ENCODE measurements at places on chromosomes 7 and 10.

GRCh38 chr10:126611303-126611702 lies 59.2 kb downstream of the C10orf90 start:
- no peak for DNase-seq

- DNase-seq: no peak
Measured at GRCh38 chr10:45282061-45282460, 33.3 kb downstream of the OR13A1 start.

DNA sequence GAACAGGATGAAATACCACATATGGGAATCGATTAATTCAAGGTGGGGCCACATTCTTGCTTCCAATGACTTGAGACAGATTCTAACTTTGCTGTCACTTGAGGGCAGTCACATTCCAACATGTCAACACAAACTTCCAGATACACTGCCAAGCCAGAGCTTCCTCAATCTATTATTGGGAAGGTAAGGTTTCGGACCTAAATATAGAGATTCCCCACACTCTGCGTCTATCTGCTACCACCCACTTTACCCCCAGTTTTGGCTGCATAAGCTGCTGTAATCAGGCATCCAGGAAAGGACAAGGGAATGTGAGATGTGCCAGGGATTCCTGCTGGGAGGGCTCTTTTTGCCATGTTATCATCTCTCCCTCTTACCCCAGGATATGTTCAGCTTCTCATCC lies 20.5 kb upstream of the DGKI start:
- no peak for DNase-seq

DNA sequence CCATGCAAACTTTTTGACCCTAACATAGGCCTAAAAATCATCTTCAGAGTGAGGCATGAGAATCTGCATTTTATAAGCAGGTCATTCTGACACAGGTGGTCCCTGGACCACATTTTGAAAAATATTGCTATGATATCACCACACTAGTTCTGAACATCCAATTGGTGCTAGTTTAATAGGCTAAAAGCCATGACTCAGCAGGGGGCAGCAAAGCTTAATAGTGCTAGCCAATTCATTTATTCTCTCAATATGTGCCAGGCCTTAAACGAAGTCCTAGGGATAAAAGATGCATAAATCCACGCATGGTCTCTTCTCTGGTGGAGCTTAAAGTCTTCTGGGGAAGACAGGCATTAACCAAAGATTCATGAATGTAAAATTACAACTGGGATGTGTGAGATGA lies 10.2 kb upstream of the SLC25A28 start:
- no peak for DNase-seq

- no peak for DNase-seq
Measured at GRCh38 chr10:80274396-80275134, 14.9 kb downstream of the MAT1A start.

DNA sequence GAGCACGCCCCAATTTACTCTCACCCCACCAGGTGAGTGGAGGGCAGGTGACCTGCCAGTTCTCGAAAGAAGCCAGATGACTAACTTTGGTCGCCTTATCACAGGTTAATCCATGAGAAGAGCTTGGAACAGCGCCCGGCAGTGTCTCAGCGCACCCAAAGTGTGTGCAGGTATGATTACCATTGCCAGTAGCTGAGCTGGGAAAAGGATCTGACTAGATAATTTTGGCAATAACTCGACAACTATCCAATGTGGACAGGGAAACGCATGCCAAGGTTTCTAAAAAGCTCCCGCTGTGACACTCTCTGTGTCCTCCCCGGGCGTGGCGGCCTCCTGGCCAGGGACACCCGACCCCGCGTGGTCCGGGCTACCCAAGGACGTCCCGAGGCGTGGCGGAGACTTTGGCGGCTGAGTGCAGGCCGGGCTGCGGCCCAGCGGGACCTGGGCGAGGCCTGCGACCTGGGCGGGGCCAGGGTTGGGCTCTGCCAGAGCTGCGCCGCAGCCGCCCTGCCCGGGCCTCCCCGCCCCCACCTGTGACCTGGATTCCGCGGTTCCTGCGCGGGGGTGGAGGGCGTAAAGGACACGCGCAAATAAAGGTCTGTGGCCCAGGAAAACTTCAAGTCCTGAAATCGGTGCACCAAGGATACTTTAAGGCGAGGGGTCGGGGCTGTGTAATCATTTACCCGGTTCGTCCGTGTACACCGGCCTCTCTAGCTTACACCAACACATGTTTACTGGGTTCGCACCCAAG lies 13.7 kb upstream of the WAPL start:
- DNase-seq: no peak

DNA sequence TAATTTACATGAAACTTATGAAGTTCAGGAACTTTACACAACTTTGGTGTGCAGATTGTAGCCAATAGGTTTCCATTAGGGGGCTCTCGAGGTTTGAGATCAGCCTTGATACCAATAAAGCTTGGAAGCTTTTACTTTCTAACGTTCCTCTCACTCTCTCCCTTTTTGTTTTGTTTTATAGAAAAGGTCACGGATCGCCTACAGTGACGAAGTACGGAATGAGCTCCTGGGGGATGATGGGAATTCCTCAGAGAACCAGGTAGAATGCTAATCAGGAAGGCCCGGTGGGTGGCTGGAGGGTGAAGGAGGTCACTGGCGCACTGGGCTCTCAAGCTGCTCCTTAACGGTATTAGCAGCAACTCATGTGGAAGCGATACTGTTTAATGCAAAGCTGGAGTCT lies 79.9 kb downstream of the VTI1A start:
- no peak for DNase-seq

DNA sequence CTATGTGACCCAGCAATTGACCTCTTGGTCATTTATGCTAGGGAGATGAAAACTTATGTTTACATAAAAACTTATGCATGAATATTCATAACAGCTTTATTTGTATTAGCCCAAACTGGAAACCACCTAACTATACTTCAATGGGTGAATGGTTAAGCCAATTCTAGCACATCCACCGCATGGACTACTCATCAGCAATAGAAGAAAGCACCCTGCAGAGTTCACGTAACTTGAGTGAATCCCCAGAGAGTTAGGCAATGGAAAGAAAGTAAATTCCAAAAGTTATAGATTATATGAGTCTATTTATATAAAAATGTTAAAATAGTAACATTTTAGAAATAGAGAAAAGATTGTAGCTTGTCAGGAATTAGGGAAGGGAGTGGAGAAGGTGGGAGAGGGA lies 60.2 kb upstream of the NRG3 start:
- DNase-seq: no peak

DNA sequence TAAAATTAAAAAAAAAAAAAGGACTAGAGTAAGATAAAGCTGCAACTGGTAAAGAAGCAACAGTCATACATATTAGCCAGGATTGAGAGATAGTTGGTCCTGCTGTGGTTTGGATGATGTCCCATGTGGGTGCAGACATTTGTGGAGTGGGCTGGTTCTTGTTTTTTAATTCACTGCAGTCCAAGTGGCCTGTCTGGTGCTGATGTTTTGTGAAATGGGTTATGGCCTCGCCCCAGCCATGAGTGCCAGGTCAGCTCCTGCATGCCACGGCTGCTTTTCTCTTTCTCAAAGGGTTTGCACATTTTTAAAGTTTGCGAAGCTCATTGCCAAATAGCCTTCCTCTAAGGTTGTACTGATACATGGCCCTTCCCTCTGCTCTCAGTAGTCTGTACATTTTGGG lies 14.1 kb upstream of the BTBD16 start:
- no peak for DNase-seq

GRCh38 chr7:55423891-55424290 lies 58.8 kb downstream of the LANCL2 start:
- no peak for DNase-seq

DNA sequence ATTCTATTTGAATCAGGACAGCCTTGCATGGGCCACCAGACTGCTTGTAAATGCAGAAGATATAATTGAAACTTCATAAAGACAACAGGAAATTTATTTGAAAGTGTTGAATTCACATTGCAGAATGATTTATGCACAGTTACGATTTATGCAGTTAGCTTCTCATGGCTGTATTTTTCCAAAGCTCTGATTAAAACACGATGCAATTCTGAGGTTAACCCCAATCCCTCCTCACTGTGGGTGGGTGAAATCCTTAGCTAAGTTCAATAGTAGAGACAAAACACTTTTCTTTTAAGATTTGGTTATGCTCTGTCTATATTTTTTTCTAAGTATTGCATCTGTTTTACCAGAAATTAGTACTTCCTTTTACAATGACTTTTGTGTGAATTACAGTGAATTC lies 728.8 kb upstream of the IGFBP3 start:
- DNase-seq: no peak

- no peak for DNase-seq
Measured at GRCh38 chr7:81404669-81405068, 365.2 kb downstream of the HGF start.
